ENCODE measurements at places on chromosomes 16 and 17. TPM values are rescaled to one million over a fixed set of nuclear protein-coding genes. Genes with fewer than 3 reads are reported as not detected.

- no peak for DNase-seq
Observed at GRCh38 chr17:28912281-28912937, 9.5 kb upstream of the DHRS13 start.

GRCh38 chr16:13883276-13883675 lies 36.7 kb upstream of the ERCC4 start:
- no peak for DNase-seq

GRCh38 chr17:68509141-68510057 lies 2.8 kb upstream of the PRKAR1A start:
- peak; percentile 56 for DNase-seq

GRCh38 chr17:81153340-81153803 lies 11.9 kb upstream of the PVALEF start:
- DNase-seq: no peak

- no peak for DNase-seq
Observed at GRCh38 chr16:77744141-77744540, 21.8 kb downstream of the NUDT7 start.

DNA sequence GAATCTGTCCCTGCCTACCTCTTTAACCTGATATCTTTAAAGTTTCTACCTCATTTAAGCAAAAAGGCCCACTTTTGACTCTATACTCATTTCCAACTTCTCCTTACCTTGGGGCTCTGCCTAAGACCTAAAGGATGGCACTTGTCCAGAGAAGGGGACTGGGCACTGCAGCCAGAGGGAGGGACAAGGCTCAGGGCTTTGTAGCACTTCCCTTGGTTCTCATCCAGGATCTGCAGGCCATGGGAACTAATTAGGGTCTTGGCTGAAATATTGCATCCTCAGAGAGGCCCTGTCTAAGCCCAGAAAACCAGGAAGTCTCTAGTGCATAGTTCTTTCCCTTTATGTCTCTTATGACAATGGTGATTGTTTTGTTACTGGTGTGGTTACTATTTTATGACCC lies 37.3 kb downstream of the IRX5 start:
- no peak for DNase-seq

DNA sequence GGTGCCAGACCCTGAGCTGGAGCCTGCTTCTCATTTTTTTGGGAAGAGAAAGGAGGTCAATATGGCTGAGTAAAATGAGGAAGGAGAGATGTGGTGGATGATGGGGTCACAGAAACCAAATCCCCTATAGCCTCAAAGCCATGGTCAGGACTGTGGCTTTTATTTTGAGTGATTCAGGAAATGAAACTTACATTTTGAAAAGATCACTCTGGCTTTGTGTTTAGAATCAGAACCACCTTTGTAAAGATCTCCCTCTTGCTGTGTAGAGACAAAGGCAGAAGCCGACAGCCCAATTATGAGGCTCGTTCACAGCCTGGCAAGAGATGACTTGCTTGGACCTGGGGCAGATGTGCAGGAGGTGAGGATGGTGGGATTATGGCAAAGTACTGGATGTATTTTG lies 121.6 kb upstream of the ANKFN1 start:
- DNase-seq: no peak

- no peak for DNase-seq
Observed at GRCh38 chr16:57788252-57788841, 13.9 kb downstream of the KIFC3 start.

DNA sequence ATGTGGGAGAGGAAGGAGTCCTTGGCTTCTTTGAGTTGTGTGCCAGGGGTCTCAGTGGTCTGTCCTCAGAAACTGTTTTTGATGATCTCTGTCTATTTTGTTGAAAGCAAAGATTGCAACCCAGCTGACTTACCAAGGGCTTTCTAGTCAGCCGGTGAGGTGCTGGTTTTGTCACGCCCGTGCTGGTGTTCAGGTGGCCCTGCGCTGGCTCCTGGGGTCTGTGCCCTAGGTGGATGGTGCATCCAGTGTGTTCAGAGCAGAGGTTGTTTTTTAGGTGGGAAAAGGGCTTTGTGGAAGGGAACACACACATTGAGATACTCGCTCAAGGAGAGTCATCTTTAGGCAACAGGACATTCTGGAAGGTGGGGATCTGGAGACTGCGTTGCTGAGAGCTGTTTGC lies 51.0 kb downstream of the BANP start:
- no peak for DNase-seq

DNA sequence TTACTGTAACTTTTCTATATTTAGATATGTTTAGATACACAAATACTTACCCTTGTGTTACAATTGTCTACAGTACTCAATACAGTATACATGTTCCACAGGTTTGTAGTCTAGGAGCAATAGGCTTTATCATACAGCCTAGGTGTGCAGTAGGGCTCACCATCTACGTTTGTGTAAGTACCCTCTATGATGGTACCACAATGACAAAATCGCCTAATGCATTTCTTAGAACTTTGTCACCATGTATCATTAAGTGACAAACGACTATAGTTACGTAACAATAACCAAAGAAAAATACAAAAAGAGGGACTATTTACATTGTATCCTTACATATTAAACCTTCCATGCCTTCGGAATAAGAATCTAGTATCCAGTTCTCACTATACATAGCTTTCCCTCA lies 8.0 kb downstream of the STAT5B start:
- DNase-seq: no peak

GRCh38 chr16:57640185-57640584 lies 11.8 kb downstream of the ADGRG1 start:
- DNase-seq: no peak

DNA sequence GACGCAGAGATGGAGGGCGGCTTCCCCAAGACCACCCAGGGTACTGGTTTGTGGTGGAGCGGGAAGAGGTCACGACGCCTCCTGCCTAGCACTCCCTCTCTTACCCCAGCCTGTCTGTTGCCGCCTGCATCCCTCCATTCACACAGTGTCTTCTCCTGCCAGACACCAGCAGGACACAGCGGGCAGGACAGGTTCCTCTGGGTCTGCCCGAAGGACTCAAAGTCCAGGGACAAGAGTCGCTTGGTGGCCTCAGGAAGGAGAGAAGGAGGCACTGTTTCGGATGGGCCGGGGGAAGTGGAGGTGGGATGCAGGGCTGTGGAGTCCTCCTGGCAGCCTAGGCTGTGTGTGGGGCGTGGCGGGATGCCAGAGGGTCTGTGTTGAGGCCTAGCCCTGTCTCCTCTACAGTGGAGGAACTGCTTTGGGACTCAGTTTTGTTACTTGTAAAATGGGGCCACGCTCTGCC lies 19.6 kb upstream of the TNS4 start:
- DNase-seq: no peak

DNA sequence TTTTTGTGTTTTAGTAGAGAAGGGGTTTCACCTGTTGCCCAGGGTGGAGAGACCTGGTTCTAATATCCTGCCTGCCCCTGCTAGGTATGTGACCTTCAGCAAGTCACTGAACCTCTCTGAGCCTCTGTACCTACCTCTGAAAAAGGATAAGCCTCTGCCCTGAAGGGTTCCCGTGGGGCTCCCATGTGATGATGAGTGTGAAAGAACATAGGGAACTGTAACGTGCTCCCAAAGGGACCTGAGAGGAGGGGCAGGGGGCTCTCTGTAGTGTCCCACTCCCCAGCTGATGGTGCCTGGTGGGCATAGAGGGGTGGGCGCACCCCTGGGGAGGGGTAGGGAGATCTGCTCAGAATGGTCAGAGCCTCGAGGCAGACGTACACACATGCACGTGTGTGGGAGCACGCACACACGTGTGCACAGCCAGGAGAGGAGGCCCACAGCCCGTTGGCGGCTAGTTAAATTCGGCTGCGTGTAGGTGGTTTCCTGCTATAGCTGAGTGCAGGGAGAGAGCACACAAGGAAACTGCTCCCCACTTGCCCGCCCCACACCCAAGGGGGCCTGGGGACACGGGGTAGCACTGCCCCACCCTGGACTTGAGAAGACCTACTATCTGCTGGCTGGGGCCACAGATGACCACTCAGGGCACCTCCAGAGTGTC lies 6.7 kb downstream of the KCNH4 start:
- no peak for DNase-seq

DNA sequence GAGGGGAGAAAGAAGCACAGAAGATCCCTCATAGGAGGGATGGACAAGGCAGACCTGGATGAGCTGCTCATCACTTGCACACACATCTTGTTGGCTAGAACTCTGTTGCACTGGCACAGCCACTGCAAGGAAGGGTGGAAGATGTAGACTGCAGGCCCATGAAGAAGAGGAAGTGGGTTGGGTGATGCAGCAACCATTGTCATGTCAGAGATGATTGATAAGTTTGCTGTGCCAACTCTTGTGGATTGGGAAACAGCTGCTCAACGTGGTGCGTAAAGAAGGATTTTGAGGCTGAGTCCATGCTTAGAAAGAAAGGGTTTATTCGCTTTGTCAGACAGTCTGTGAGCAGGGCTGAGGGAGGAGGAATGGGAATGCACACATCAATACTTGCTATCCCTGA lies 161.4 kb upstream of the MPHOSPH6 start:
- DNase-seq: no peak

DNA sequence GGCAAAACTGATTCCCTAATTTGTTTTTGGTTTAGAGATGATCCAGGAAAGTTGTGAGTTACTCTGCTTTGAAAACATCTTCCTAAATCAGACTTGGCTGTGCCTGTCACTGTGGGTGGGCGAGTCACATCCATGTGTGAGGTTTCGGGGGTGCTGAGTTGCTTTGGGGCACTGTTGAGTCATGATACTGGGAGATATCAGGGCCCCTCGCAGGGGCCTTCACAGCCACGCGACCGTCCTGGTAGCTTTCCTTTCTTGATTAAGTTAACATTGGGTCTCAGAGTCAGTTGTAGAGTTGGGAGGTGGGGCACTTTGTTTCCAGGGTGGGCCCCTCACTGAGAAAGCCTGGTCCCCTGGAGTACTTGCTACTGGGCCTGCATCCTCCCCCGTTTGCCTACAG lies 58.3 kb upstream of the LGALS9 start:
- DNase-seq: no peak

- DNase-seq: no peak
Observed at GRCh38 chr17:17824119-17824782, 12.5 kb downstream of the SREBF1 start.

The CCDC78 gene
- total RNA-seq: 1.0 TPM

The CX3CL1 gene
- 20.5 TPM for total RNA-seq

The MYOCD gene
- total RNA-seq: 60.6 TPM

The DUSP14 gene
- total RNA-seq: 18.7 TPM

The NOG gene
- 0.47 TPM for total RNA-seq
